ENCODE measurements at places on chromosomes 16 and 17.

- DNase-seq = no peak
Observed at GRCh38 chr16:55825115-55825728, 7.7 kb downstream of the CES1 start.

- no peak for DNase-seq
Observed at GRCh38 chr16:56258508-56259424, 67.5 kb downstream of the GNAO1 start.

- DNase-seq = no peak
Observed at GRCh38 chr16:8712589-8713361, 38.4 kb downstream of the ABAT start.

GRCh38 chr17:75460295-75460694 lies 3.9 kb downstream of the TMEM94 start:
- DNase-seq = no peak

DNA sequence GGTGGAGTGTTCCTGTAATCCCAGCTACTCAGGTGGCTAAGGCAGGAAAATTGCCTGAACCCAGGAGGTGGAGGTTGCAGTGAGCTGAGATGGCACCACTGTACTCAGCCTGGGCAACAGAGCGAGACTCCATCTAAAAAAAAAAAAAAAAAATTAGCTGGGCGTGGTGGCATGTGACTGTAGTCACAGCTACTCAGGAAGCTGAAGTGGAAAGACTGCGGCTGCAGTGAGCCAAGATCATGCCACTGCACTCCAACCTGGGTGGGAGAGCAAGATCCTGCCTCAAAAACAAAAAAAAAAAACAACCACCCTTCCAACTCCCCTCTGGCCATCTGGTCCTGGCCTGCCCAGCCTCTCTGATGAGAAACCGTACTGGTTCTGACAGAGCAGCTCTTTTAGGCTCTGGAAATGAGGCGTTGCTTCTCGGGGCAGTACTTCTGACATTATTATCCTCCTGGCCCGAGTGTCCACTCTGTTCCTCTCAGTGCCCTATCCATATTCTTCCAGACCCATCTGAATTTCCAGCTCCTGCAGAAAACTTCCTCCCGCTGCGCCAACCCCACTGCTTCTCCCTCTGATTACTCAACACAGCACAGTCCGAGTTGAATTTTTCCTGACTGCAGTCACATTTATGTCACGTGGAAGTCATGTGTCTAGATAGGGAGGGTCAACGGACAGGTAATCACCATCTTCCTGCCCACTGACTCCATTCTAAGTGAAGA lies 13.3 kb downstream of the GGA2 start:
- DNase-seq = no peak

Measured in AG09319 (cell line).